GM12878 (cell line): ENCODE measurements at places on chromosomes 5 and 9.

DNA sequence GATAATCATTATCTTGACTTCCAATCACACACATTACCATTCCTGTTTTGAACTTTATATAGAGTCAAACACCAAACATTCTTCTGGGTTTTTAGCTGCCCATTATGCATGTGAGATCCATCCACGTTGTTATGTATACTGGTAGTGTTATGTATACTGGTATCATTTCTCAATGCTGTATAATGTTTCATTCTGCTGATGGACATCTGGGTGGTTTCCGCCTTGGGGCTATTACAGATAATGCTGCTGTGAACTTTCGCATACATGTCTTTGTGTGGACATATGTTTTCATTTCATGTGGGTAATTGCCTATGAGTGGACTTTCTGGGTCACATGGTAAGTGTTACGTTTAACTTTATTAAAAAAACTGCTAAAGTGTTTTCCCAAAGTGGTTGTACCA lies 217.8 kb upstream of the EFNA5 start:
- DNase-seq = no peak

DNA sequence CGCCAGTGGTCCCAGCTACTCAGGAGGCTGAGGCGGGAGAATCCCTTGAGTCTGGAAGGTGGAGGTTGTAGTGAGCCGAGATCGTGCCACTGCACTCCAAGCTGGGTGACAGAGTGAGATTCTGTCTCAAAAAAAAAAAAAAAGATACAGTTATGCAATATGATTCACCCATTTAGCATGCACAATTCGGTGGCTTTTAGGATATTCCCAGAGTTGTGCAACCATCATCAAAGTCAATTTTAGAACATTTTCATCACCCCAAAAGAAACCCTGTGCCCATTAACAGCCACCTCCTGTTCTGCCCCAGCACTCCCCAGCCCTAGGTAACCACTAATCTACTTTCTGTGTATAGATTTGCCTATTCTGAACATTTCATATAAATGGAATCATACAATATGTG lies 4.3 kb upstream of the DHFR start:
- no peak for DNase-seq

DNA sequence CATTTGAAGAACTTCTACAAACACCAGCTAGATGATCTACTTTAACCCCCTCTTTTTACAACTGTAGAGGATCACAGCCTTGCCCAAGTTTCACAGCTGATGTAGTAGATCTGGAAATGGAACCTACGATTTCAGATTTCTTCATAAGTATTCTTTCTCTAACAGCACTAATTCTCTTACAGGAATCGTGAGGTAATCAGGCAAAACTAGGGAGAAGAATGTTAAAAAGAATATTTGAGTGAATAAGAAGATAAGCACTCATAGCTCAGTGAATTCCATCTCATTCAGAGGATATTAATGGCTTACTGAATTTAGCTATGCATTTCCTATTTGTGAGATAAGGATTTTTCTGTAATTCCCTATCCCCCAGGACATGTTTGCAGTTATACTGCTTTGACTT lies 42.1 kb downstream of the NADK2 start:
- no peak for DNase-seq

DNA sequence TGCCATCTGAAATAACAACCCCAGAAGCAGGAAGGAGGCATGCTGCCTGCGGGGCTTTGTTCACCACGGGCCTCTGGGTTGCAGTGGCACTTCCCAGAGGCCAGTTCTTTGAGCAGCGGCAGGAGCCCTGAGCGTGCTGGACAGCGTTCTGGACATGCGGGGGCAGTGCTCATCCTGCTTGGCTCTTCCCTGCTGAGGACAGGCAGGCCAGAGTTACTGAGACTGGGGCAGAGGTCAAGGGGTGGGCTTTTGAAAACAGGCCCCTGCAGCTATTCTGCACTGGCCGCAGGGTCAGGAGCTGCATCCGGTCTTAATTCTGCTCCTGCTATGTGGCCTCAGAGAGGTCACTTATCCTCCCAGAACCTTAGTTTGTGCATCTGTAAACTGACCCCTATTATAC lies 258.6 kb downstream of the FSTL4 start:
- DNase-seq = no peak

- no peak for DNase-seq
These were observed 35.6 kb upstream of the CCNB1 start for GRCh38 chr5:69131304-69131703.
